Mesothelial cell of epicardium (in vitro differentiated cells): ENCODE measurements at places on chromosomes 1 and 21. TPM values are rescaled to one million over a fixed set of nuclear protein-coding genes. Genes with fewer than 3 reads are reported as not detected.
A peak's percentile ranks its signal among the peaks of the same experiment; 100 is the strongest.

SPRR1A gene
- total RNA-seq = not detected in 3 replicates

PCSK9 gene
- total RNA-seq = 1.4 to 1.6 TPM (median 1.6 TPM) in 3 replicates

DEPDC1 gene
- total RNA-seq = 9.9 to 11.4 TPM (median 10.4 TPM) in 3 replicates

MYOG gene
- total RNA-seq = not detected in 3 replicates

PLA2G5 gene
- 0.25 TPM in 1 of 3 replicates, not detected in the others for total RNA-seq

GRCh38 chr1:183227422-183228346 lies 41.6 kb downstream of the LAMC2 start:
- H3K36me3 ChIP-seq = no peaks in the 10 kb centered on the region
- H3K4me1 ChIP-seq = peaks cover 15% of the 10 kb centered on the region
- H3K27ac ChIP-seq = no peak overlapping the region
- H3K27me3 ChIP-seq = no peaks in the 10 kb centered on the region

DNA sequence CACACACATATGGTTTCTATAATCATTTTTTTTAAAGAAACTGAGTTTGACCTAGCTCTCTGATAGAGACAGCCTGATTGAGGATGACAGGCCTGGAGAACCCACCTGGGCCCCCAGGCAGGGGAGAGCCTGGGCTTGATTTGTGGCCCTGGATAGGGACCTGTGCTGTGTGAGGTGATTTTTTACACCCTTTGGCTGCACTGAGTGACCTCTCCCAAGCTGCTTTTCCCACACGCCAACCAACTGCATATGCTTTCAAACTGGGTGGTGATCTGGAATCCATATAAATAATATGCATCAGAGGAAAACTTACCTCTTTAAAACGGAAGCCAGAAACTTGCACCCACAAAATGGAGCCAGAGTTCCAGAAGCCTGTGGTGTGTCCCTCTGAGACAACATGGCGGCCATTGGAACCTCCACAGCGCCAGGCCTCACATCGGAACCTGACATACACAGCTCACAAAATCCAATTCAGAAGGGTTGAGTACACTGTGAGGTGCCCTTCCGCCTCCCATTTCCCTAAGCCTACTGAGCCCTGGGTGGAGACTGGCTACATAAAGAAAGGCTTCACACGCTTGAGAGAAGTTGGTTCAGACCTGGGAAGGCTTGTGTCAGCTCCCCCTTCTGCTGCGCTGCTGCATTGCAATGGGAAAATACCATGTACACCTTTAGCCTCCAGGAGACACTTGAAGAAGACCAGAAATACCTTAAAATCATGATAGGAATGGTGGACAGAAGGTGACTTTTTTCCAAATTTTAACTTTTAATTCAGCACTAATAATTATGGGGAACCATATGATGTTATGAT lies 160.7 kb downstream of the HHIPL2 start:
- no peaks in the 10 kb centered on the region for H3K36me3 ChIP-seq
- no peak overlapping the region for H3K4me3 ChIP-seq
- peaks cover 6% of the 10 kb centered on the region for H3K27me3 ChIP-seq
- H3K4me1 ChIP-seq = no peaks in the 10 kb centered on the region

DNA sequence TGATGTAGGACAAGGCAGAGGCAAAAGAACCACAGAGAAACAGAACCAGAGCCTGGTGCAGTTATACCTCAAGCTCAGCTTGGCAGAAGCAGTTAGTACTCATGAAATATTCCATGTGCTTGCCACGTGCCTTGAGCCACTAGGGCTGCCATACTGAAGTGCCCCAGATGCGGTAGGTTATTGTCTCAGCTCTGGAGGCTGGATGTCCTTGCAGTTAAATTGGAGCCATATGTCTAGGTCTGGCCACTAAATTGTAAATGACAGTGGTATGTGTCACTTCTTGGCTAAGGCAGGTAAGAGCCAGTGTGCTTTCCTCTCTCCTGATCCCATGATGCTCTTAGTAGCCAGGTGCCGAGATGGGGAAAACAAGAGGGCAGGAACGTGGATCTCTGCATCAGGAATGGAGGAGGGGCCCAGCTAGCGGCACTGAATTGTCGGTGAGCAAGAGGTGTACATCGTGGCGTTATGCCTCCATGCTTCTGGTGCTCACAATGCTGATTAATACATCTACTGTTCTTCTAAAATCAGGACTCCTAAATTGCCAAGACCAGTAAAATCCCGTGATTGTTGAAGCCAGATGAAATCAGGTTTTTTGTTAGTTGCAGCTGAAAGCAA lies 73.5 kb downstream of the PSMG1 start:
- no peak overlapping the region for H3K27ac ChIP-seq
- H3K4me1 ChIP-seq = peaks cover 7% of the 10 kb centered on the region
- H3K36me3 ChIP-seq = no peaks in the 10 kb centered on the region
- H3K27me3 ChIP-seq = no peaks in the 10 kb centered on the region

DNA sequence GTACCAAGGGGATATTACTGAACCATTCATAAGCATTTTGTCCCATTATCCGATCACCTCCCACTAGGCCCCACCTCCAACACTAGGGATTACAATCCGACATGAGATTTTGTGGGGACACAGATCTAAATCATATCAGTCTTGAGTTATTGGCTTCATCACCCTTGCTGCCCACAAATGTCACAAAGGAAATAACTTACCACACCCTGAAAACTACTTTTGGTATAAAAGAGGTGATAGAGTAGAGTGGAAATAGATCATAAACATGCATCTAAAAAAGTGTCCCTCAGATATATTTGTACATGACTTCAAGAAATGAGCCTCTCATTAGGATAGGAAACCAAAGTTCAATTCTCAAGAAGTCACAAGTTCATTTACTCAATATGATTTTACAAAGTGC lies 22.6 kb upstream of the FCRL3 start:
- no peaks in the 10 kb centered on the region for H3K36me3 ChIP-seq
- H3K4me3 ChIP-seq = no peak overlapping the region
- H3K27ac ChIP-seq = no peak overlapping the region
- H3K27me3 ChIP-seq = peaks cover 4% of the 10 kb centered on the region
- no peak for DNase-seq
- no peaks in the 10 kb centered on the region for H3K4me1 ChIP-seq

DNA sequence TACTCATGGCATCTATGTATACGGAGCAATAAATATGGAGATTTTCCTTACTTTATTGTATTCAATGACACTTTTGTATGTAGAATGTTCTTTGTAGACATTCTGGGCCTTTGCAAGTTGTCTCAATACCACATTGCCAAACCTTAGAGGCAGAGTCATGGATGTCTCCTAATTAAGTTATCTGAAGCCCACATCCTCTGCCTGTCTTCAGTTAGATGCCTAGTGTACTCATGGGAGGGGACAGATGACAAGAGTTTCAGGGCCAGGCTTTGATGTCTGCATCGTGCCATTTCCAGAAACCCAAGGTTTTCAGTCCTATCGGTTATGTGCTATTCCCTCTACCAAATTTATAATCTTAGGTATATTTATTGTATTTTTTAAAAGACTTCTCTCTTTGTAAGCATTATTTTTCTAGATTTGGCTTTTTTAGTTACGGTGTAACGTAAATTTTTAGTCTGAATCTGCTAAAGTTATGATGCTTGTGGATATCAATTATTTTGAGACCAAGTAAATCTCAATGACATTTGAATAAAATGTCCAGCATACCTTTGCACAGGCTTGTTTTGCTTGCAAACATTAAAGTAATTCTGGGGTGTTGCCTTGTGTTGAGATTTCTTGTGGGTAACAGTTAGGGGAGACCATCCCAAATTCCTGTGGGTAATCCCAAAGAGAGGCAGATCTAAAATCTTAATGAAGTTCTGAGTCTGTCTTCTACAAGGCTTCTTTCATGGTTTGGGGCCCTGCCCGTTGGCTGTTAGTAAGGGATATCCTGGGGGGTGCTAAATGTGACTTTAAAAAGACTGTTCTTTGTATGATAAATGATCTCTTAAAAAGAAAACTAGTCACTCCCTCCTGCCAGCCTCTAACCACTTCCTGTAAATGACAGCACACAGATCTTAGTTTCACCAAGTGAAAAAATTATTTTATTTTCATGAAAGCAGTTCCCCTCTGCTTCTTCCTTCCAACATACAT lies 8.0 kb upstream of the MACF1 start:
- peaks cover 37% of the 10 kb centered on the region for H3K4me1 ChIP-seq
- H3K27ac ChIP-seq = peak overlapping the region; percentile 65
- no peak overlapping the region for H3K4me3 ChIP-seq
- no peaks in the 10 kb centered on the region for H3K27me3 ChIP-seq

- no peak for DNase-seq
- H3K36me3 ChIP-seq = no peaks in the 10 kb centered on the region
- H3K4me3 ChIP-seq = no peak overlapping the region
- no peak overlapping the region for H3K27ac ChIP-seq
- peaks cover 19% of the 10 kb centered on the region for H3K4me1 ChIP-seq
- peaks cover 11% of the 10 kb centered on the region for H3K27me3 ChIP-seq
These were observed 64.6 kb upstream of the FMN2 start for GRCh38 chr1:240027059-240027462.

- H3K4me1 ChIP-seq = no peaks in the 10 kb centered on the region
- H3K27ac ChIP-seq = no peak overlapping the region
- DNase-seq = no peak
- no peak overlapping the region for H3K4me3 ChIP-seq
These were observed 819 bp downstream of the PYHIN1 start for GRCh38 chr1:158932171-158932570.

- no peak overlapping the region for H3K4me3 ChIP-seq
- peaks cover 21% of the 10 kb centered on the region for H3K4me1 ChIP-seq
- H3K27ac ChIP-seq = no peak overlapping the region
- no peak for DNase-seq
- no peaks in the 10 kb centered on the region for H3K36me3 ChIP-seq
- H3K27me3 ChIP-seq = no peaks in the 10 kb centered on the region
These were observed 7.8 kb upstream of the TMEM222 start for GRCh38 chr1:27314169-27314568.

DNA sequence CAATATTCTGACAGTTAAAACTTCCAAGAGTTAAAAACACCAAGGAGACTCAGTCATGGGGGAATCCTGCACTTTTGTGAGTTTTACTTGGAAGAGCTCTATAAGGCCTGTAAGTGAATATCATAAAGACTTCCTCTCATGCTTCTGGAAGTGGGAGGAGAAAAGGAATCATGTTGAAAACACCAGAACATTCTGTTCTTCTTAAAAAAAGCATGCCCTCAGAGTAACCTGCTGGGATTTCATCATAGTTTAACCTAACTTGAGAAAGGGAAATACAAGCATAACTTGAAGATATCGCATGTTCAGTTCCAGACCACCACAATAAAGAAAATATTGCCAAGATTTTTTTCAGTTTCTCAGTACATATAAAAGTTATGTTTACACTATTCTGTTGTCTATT lies 51.9 kb downstream of the COL11A1 start:
- H3K4me3 ChIP-seq = no peak overlapping the region
- peaks cover 4% of the 10 kb centered on the region for H3K4me1 ChIP-seq
- no peaks in the 10 kb centered on the region for H3K27me3 ChIP-seq
- no peak overlapping the region for H3K27ac ChIP-seq

DNA sequence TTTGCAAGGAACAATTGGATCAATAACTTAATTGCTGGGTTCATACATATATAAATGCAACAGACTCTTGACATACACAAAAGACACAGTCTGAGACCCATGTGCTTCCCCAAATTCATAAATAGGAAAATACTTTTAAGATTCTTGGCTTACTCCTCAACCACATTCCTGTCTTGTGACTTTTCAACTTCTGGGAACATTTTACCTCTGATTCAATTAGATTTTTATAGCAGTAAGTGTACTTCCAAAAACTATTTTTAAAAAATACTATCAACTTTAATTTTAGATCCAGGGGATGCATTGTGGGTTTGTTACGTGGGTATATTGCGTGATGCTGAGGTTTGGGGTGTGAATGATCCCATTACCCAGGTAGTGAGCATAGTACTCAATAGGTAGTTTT lies 406.7 kb downstream of the RPS6KC1 start:
- no peaks in the 10 kb centered on the region for H3K27me3 ChIP-seq
- H3K4me3 ChIP-seq = no peak overlapping the region
- H3K4me1 ChIP-seq = no peaks in the 10 kb centered on the region
- H3K27ac ChIP-seq = no peak overlapping the region
